ENCODE measurements at places on chromosomes 5 and 9.

DNA sequence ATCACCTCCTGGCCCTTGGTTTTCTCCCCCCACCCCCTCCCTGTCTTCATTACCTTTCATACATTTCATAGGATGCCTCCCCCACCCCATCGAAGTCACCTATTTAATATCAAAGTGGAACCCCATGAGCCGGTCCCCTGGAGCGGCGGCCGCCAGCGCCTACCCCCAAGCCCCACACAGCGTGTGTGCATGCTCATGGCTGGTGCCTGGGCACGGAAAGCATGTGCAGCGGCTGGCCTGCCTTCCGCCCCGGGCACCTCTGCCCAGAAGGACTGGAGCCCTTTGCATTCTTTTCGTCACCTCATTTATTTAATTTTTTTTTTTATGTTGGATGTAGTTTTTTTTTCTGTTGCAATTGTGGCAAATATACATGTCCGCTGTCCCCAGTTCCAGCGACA, 116.2 kb downstream of the WNK2 start:
- no peak for DNase-seq

GRCh38 chr5:73766902-73767301, 140.9 kb downstream of the ARHGEF28 start:
- DNase-seq, result no peak

GRCh38 chr9:121927636-121928035, 165.5 kb downstream of the TTLL11 start:
- no peak for DNase-seq

GRCh38 chr5:154242442-154242841, 51.9 kb downstream of the GALNT10 start:
- no peak for DNase-seq

DNA sequence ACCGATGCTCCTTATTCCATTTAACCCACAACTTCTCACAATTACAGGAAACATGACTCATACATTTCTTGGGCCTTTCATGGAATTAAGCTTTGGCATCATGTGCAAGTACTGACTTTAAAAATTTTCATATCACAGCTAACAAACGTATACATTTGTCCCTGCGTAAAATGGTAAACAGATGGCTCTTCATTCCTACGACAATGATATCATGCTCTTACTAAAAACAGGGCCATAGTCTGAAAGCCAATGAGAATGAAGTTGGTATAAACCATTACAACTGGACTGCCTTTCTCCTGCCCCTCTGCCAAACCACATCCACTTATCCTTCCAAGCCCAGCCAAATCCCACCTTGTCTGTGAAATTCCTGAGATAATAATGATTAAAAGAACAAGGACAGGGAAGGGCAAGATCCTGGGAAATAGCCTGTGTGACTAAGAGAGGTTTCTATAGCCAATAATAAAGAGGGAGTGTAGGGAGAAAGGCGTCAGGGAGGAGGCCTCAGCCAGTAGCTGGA, 44.9 kb upstream of the ZNF366 start:
- no peak for DNase-seq

DNA sequence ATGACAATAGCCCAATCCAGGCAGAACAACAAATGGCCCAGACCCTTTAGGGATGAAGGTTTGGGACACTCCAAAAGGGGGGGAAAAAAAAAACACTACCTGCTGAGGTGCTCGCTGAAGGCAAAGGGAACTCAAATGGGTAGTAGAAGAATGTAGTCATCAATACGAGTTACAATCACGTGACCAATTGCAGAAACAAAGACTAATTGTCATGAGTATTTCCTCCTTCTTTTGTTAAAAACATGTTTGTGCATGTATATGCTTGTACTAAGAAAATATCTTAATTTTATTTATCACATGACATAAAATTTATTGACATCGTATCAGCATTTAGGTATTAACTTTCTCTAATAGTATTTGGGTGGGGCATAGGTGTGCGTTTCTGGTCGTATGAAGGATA, 743.5 kb downstream of the DNAH5 start:
- DNase-seq, result no peak

GRCh38 chr9:128258326-128258725, 17.5 kb downstream of the GOLGA2 start:
- no peak for DNase-seq

GRCh38 chr5:97181856-97182545, 1.0 kb downstream of the RIOK2 start:
- no peak for DNase-seq

GRCh38 chr5:43432486-43433375, 20.5 kb upstream of the CCL28 start:
- no peak for DNase-seq

DNA sequence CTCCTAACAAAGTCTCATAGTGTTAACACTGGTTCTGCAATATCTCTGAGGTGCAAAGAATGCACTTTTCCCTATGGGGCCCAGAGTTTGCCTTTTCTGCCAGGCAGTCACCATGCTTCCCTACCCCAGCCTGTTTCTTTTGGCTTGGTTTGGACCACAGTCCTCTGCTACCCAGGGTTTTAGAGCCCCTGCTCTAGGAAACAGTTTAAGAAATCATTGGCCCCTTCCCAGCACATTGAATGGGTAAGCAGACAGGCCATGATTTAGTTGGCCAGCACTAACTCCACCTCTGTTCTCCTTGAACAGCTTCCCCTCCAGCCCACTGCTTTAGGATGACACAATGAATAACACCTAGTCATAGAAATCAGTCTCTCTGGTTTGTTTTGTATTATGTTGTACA, 73.2 kb downstream of the UBAP1 start:
- no peak for DNase-seq

DNA sequence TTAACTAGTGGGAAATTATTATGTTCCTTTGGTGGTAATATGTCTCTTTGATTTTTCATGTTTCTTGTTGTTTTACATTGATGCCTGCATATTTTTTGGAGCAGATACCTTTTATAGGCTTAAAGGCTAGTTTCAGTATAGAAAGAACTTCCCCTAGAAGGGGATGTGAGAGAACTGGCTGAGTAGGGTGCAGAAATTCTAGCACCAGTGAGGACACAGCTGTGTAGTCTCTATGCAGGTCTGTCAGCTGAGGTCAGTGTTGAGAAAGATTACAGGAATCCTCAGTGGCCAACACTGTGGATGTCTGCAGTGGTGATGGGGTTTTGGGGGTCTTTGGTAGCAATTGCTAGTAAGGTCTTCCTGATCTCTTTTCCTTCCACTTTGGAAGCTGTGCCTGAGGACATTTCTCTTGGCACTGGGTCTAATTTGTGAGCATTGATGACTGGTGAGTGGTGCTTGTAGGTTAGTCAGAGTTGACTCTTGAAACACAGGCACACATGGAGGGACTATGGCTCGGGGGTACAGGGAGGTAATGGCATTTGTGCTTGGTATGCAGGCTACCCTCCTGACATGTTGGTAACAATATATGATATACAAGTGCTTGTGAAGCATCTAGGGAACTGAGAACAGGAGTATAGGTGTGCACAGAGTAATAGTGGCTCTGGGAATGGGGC, 221.4 kb downstream of the SPATA31D1 start:
- DNase-seq, result no peak
